A549 treated with Mapracorat at 1 μM for 4 hours (cell line): ENCODE measurements at places on chromosomes 12 and 14. TPM values are rescaled to one million over a fixed set of nuclear protein-coding genes. Genes with fewer than 3 reads are reported as not detected.

The LALBA gene
- total RNA-seq: not detected in 5 replicates

The EDDM3A gene
- not detected in 5 replicates for total RNA-seq

The KLRB1 gene
- total RNA-seq: not detected in 5 replicates

The KRT85 gene
- total RNA-seq: 0.06 to 0.08 TPM (median 0.07 TPM) in 4 of 5 replicates, not detected in the other

The AKAP5 gene
- 0.35 to 0.46 TPM (median 0.41 TPM) in 5 replicates for total RNA-seq

The SLC6A12 gene
- 0.97 to 1.3 TPM (median 1.1 TPM) in 5 replicates for total RNA-seq
